ENCODE measurements at places on chromosomes 7 and 10.

DNA sequence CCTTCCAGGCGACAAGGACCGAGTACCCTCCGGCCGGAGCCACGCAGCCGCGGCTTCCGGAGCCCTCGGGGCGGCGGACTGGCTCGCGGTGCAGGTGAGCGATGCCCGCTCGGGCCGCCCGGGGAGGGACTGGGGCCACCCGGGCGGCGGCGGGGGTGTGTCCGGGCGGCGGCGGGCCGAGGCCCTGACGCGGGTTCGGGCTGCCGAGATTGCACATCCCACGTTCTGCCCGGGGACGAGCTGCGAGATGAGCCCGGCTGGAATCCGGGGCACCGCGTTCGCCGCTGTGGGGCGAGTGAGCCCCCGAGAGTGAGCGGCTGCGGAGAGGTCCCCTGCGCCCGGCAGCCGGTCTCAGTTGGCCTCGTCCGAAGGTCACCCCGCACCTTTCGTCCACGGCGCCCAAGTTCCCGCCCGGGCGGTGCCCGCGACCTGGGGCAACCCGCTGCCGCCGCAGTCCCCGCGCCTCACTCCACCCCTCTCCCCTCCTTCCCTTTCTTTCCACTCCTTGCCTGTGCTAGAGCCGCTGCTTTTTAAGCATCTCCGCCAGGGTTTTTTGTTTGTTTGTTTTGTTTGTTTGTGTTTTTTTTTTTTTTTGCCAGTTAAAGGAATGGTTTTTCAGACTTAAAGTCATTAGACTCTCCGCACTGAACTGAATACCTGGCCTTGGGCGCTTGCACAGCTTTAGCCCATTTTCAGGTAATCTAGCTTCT lies 515 bp downstream of the RALA start:
- no peaks in the 10 kb centered on the region for H3K27me3 ChIP-seq
- peak overlapping the region; percentile 96 for H3K4me3 ChIP-seq
- ATAC-seq, result peak; percentile 76
- peak overlapping the region; percentile 82 for H3K27ac ChIP-seq
- peaks cover 64% of the 10 kb centered on the region for H3K4me1 ChIP-seq

GRCh38 chr7:138387755-138388475 lies 72.1 kb upstream of the TRIM24 start:
- H3K4me3 ChIP-seq, result no peak overlapping the region
- H3K36me3 ChIP-seq, result no peaks in the 10 kb centered on the region
- no peak overlapping the region for H3K27ac ChIP-seq

DNA sequence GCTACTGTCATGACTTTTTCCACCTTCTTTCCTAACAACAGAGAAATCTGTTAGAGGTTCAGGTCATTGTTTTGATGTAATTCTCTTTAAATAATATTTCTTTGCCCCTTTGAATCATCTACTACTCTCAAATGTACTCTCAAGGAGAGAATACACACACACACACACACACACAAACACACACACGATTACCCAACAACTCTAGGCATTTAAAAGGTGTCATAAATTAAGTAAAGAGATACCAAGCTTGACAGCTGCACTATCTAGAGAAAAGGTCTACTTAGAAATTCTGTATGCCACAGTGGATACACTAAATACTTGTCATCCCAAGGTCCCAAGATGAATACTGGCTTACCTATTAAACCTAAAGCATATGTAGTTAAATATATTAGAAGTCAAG lies 4.8 kb downstream of the PANK1 start:
- ATAC-seq, result no peak
- H3K27ac ChIP-seq, result no peak overlapping the region
- H3K4me1 ChIP-seq, result peaks cover 4% of the 10 kb centered on the region

DNA sequence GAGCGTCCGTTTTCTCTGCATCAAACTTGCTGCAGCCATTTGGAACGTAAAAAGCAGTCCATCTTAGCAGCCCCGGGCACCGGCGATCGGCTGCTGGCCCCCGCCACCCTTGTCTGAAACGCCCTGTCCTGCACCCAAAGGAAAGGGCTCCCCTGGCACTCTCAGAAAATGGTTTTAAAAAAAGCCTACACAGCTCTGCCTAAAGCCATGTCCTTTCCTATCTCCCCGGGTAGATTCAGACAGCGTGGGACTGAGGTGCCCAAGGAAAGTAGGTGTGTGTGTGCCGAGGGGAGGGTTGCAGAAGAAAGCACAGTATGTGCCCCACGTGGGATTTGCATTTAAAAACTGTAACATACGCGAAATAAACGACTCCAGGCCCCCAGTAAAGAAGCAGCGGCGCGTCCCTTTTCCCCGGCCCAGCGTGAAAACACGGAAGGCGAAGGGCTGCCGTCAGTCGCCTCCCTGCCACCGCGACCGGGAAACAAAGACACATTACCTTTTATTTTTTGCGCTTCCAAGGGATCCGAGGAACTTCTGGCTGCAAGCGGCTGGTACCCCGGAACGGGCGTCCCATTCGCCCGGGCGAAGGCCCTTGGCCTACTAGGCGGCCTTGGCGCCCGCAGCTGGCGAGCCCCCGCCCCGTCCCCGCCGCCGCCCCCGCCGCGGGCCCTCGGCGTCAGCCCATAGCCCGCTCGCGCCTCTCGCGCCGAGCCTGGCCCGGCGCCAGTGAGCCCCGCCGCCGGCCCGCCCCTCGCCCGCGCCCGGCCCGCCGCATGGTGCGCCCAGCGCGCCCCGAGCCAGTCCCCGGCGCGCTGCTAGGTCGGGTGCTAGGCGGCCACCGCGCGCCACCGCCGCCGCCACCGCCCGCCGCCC lies 304.6 kb downstream of the PRPF18 start:
- no peaks in the 10 kb centered on the region for H3K36me3 ChIP-seq
- peak; percentile 31 for ATAC-seq
- H3K27me3 ChIP-seq, result peaks cover 93% of the 10 kb centered on the region
- H3K4me1 ChIP-seq, result peaks cover 28% of the 10 kb centered on the region
- H3K27ac ChIP-seq, result no peak overlapping the region
- peak overlapping the region; percentile 59 for H3K4me3 ChIP-seq

DNA sequence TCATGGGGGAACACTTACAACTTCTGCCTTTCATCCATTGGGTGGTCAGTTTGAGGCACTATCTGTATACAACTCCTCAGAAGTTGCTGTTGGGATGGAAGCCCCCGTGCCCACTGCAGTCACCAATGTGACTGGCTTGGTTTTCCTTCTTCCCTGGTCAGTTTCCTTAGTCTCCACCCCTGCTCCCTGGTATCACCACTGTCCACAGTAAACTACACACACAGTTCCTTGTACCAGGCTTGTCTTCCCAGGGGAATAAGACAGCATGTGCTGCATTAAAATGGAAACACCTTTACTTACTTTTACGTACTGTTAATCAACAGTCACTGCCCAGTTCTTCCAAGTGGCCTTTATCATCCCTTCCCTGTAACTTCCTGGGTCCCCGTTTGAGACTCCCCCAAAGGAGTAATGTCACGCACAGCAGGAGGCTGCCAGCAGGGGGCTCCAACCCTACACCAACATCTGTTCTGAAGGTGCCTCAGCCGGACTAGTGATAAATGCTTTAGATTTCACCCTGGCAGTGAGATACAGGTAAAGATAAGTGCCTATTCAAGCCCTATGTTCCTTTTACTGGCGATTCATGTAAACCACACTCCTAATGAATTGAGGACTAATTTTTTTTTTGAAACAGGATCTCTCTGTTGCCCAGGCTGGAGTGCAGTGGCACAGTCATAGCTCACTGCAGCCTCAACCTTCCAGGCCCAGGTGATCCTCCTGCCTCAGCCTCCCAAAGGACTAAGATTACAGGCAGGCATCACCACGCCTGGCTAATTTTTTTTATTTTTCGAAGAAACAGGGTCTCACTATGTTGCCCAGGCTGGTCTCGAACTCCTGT lies 45.3 kb upstream of the PIK3AP1 start:
- peak; percentile 78 for ATAC-seq
- H3K36me3 ChIP-seq, result no peaks in the 10 kb centered on the region
- peak overlapping the region; percentile 72 for H3K27ac ChIP-seq
- no peaks in the 10 kb centered on the region for H3K27me3 ChIP-seq

DNA sequence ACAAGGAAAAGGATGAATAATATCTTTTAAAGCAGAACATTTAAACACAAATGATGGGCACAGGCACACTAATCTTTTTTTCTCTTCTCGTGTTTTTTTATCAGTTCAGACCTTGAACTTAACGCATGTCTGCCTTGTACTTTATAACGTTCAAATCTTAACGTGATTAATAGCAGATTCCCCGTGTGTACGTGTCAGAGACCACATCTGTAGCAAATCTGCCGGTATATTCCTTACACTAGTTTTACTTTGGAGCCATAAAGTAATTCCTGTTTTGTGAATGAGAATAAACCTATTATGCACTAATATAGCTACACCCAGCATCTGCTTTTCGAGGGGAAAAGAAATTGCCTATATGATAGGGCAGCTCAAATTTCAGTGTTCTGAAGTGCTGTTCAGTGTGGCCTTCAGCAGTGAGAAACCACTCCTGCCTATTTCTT lies 166.0 kb upstream of the TCF7L2 start:
- no peaks in the 10 kb centered on the region for H3K27me3 ChIP-seq
- no peak overlapping the region for H3K4me3 ChIP-seq
- no peak overlapping the region for H3K27ac ChIP-seq
- H3K36me3 ChIP-seq, result peaks cover 61% of the 10 kb centered on the region

GRCh38 chr7:47574482-47575329 lies 7.2 kb downstream of the TNS3 start:
- peak; percentile 90 for ATAC-seq
- H3K4me1 ChIP-seq, result peaks cover 85% of the 10 kb centered on the region
- no peaks in the 10 kb centered on the region for H3K36me3 ChIP-seq
- peak overlapping the region; percentile 28 for H3K4me3 ChIP-seq
- H3K27me3 ChIP-seq, result no peaks in the 10 kb centered on the region

DNA sequence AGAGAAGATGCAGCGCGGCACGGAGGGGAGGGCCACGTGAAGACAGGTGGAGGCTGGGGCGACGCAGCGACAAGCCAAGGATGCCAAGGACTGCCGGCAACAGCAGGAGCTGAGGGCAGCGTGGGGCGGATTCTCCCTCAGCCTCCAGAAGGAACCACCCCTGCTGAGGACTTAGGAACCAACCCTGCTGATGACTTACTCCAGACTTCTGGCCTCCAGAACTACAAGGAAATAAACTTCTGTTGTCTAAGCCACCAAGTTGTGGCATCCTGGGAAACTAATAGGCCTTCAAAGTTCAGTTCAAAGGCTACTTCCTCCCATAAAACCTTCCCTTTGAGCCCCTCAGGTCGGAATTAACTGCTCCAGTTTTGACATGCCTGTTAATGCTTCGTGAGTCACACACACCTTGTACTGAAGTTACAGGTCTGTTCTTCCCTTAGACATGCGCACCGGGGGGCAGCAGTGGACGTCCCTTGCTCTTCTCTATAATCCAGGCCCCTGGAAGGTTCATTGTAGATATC lies 88.4 kb upstream of the RHEB start:
- H3K4me1 ChIP-seq, result peaks cover 22% of the 10 kb centered on the region
- H3K27me3 ChIP-seq, result no peaks in the 10 kb centered on the region
- H3K4me3 ChIP-seq, result no peak overlapping the region
- ATAC-seq, result no peak
- H3K36me3 ChIP-seq, result peaks cover 18% of the 10 kb centered on the region

DNA sequence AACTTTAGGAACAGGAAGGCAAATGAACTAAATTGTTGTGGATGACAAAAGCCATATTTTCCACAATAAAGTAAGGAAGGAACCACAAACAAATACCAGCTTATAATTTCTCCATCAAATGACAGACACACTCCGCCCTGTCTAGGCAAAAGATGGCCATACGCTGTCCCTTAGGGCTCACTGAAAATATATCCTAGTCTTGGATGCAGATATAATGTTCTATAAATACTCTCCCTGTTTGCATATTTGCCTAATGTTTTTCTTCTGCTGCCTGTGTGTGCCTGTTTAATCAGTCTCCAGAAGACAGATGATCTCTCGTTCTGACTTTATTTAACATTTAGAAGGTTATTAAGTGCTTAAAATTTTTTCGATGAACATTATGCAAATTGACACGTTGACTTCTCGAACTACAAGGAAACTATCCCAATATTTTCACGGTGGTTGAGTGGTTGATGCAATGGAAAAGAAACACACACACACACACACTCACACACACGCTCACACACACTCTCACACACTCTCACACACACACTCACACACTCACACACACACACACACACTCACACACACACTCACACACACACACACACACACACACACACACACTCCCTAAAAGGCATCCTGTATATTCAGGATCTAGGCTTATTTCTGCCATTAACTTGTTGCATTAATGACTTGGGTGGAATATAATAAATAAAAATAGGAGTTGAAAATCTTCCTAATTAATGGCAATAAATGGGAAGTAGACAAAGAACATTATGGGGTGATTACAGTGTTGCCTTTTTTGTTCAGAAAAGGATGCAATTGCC lies 297.1 kb downstream of the PRPF18 start:
- H3K36me3 ChIP-seq, result no peaks in the 10 kb centered on the region
- no peak overlapping the region for H3K27ac ChIP-seq
- no peak overlapping the region for H3K4me3 ChIP-seq
- peaks cover 47% of the 10 kb centered on the region for H3K27me3 ChIP-seq
- H3K4me1 ChIP-seq, result peaks cover 10% of the 10 kb centered on the region

DNA sequence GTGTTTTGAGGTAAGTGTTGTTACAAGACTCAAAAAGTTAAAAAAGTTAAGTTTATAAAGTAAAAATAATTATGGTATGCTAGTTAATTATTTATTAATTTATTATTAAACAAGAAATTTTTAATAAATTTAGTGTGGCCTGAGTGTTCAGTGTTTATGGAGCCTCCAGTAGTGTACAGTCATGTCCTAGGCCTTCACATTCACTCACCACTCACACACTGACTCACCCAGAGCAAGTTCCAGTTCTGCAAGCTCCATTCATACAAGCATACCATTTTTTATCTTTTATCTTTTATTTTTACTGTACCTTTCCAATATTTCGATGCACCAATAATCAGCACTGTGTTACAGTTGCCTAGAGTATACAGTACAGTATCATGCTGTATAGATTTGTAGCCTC lies 381.2 kb upstream of the MGMT start:
- no peak overlapping the region for H3K27ac ChIP-seq
- H3K27me3 ChIP-seq, result no peaks in the 10 kb centered on the region
- no peak overlapping the region for H3K4me3 ChIP-seq
- H3K36me3 ChIP-seq, result no peaks in the 10 kb centered on the region

DNA sequence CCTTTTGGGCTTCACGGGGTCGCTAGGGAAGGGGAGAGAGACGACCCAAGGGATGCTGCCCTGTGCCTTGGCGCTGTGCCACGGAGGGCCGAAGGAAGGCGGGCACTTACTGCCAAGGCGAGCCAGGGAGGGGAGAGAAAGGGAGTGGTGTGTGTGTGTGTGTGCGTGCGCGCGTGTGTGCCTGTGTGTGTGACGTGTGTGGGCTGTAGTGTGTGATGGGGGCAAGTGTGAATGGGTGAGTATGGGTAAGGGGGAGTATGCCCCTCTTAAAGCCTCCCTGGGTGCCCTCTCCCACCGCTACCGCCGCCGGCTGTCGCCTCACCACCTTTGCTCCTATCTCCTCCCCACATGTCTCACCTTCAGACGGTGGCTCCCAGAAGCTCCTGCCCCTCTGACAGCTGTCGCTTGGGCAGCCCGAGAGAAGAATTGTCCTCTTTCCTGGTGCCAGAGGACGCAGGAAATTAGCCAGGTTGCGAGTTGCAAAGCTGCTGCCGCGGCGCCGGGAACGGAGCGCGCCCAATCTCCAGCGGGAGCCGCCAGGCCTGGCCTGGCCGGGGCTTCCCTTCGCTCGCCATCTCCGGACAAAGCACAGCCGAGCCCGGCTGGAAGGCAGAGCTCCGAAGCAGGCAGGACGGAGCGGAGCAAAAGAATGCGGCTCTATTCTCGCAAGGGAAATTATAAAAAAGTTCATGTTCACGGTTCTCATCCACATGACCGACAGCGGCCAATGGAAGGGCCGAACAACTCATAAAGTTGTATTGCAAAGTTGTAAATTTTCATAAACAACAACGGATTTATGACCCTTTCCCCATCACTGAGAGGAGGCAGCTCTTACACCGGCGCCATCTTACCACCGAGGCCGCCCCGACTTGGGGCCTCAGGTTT lies at the start of gene HOXA3:
Gene HOXA3, minus strand, starts transcription at position 653 of the 885 bp plus-strand sequence. CDS start 41,943 bp downstream, outside the sequence.
- H3K27ac ChIP-seq, result peak within 1 kb of the TSS; percentile 14
- peaks cover 4% of the 10 kb centered on the region for H3K36me3 ChIP-seq
- H3K4me1 ChIP-seq, result peaks cover 49% of the 10 kb centered on the region
- peak within 1 kb of the TSS; percentile 75 for H3K4me3 ChIP-seq
- no peak for ATAC-seq
- H3K27me3 ChIP-seq, result peaks cover 99% of the 10 kb centered on the region

Data from stimulated activated memory B cell treated with anti-CD40 and anti-IgM and Interleukin-4, amounts not matched to agents 10 μg/mL and 1 μg/mL and 100 μg/mL, for 72 hours (primary cell).